ENCODE measurements at places on chromosomes 2 and 18.

GRCh38 chr18:8952769-8953760, 149.4 kb upstream of the NDUFV2 start:
- DNase-seq = no peak

DNA sequence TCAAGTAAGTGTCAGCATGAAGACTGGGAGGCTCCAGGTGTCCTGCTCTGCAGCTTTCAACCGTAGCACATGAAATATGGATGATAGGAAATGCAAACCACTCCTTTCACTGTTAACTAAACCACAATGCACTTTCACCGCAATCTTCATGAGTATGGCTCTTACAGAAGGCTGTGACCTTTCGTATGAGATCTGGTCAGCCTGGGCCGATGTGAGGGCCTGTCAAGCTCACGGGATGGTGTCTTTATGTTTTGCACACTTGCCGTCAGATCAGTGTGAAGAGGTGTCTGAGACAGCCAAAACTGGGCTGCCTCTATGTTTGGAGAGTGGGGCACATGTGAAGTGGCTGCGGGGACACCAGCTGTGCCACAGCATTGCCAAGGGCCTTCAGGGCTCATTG, 62.8 kb upstream of the AFF3 start:
- no peak for DNase-seq

GRCh38 chr2:238406221-238406997, 20.3 kb upstream of the ASB1 start:
- DNase-seq = no peak

GRCh38 chr2:237051861-237052260, 33.8 kb upstream of the COPS8 start:
- no peak for DNase-seq

DNA sequence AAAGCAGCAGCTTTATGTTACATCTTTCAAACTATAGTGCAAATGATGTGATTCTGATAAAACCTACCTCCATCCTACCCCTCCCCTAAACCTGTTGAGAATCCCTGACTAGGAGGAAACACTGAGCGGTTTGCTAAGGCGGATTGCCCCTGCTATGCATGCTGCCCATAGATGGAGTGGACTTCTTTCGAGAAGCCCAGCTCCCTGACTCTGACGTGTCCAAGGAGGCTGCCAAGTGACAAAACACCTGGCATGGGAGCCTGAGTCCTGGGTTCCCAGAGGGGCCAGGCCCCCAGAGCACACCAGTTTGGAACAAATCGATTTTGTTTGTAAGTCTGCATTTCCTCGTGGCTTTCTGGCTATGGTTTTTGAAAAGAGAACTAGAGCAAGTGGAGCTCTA, 1.4 kb upstream of the UXS1 start:
- DNase-seq = no peak

Measured in activated naive CD4-positive, alpha-beta T cell treated with anti-CD3 and anti-CD28 coated beads, Interleukin-2, amount 10 ng/mL, durations not matched to agents 7 days and 5 days (primary cell).